NCI-H1417 treated with DMSO at 0.1 percent for 48 hours (cell line): ENCODE measurements at places on chromosomes 1 and 21.

GRCh38 chr1:19375631-19376400 lies 63.7 kb downstream of the SLC66A1 start:
- DNase-seq: no peak

DNA sequence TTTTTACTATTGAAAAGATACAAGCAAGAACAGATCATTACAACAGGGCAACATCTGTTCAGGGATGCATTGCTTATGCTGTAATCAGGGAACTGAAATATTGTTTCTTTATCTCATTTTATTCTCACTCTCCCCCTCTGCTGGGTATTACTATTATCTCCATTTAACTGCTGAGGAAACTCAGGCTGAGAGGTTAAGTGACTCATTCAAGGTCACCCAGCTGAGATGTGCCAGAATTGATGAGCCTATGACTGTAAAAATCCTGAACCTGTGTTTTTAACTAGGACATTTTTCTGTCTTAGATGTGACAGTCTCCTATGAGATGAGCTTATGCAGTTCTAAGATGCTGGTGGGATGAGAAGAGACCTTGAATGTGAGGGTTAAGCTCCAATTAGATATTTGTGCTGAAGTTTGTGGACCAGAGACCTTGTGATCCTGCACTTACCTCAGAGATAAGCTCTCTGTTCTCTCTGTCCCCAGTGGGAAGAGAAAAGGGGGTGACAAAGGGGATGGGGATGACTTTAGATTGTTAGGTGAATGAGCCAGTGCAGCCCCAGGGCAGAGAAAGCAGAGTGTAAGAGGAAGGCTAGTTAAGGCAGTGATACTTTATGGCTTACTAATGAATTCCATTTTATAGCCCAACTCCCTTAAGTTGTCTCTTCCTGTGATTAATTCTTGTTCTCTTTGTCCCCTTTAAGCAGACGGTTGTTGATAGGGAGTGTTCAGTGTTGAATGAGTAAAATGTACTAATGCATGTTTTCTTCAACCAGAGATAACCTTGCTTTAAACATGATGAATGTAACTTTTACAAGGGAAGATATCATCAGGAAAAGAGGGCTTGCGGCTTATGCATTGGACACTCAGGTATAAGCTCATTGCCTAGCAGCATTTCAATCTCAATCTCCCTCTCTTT lies 111.4 kb downstream of the HLX start:
- no peak for DNase-seq

DNA sequence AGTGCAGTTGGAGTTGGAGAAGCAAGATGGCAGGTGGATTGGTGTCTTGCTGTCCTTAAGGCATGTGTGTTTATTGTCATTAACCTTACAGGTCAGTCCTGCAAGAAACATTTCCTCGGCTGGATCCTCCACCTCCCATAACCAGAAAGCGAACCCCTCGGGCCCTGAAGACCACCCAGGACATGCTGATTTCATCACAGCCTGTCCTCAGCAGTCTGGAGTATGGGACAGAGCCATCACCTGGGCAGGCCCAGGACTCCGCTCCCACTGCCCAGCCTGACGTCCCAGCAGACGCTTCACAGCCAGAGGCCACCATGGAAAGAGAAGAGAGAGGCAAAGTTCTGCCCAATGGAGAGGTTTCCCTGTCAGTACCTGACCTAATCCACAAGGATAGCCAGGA lies 1.6 kb downstream of the C1orf226 start:
- DNase-seq: no peak

GRCh38 chr1:235583511-235584001 lies 66.0 kb downstream of the GNG4 start:
- no peak for DNase-seq

DNA sequence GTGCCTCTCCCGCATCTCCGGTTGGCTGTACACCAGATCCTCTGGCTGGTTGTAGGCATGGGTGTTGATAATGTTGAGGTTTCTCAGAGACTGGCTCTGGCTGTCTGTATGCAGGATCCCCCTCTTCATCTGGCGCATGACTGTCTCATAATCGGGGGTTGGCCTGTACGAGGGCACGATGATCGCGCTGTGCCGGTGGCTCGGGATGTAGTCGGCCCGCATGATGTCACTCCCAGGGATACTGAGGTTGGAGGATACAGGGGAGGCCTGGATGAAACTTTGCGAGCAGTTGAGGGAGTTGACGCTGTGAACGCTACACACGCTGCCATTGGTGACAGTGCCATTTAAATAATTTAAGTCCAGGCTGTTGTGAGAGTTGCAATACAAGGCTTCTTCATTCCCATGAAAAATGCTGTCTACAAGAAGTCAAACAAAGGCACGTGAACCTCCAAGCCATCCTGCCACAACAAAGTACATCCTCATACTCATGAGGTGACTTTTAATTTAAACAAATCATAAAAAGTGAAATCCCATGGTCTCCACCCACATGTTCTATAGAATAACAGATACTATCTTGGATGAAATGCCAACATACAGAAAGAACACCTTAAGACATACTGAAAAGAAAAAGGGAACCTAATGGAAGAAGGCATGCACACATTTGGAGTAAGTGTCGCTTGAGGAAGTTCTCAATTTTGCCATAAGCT lies 103.6 kb downstream of the SMYD2 start:
- DNase-seq: no peak

DNA sequence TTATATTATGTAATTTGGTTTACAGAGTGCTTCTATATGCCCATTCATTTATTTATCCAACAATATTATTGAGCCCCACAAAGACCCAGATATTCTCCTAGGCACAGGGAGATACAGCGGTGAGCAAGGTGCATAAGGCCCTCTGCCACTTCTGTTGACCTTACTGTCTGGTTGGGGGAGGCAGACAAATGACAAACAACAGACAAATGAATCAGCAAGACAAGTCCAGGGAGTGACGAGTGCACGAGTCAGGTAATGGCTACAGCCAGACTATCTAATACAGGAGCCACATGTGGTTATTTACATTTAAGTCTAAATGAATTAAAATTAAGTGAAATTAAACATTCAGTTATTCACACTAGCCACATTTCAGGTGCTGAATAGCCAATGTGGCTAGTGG lies 22.0 kb upstream of the BCAR3 start:
- no peak for DNase-seq

DNA sequence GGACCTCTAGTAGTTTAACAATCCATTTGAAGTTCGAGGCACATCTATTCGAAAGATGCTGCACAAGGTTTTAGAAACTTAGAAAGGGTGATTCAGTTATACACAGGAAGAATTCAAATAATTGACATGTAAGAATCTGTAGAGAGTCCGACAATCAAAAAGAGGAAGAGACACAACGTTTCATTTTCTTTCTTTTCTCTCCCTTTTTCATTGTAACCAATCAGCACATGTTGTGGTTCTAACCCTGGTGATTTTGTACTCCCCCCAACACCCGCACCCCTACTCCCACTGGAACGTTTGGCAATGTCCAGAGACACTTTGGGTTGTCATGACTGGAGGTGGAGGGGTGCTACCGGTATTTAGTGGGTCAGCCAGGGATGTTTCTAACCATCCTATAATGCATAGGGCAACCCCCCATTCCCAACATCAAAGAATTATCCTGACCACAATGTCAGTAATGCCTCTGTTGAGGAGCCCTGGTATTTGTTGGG lies 4.9 kb downstream of the TGFB2 start:
- DNase-seq: no peak
